Sigmoid colon (tissue), 7 donors: ENCODE measurements at places on chromosomes 11 and 22. TPM values are rescaled to one million over a fixed set of nuclear protein-coding genes. Genes with fewer than 3 reads are reported as not detected.

The PVALB gene
- not detected for total RNA-seq

The MYOD1 gene
- total RNA-seq, result not detected

The SAA4 gene
- total RNA-seq, result not detected

The GGTLC3 gene
- not detected for total RNA-seq

DNA sequence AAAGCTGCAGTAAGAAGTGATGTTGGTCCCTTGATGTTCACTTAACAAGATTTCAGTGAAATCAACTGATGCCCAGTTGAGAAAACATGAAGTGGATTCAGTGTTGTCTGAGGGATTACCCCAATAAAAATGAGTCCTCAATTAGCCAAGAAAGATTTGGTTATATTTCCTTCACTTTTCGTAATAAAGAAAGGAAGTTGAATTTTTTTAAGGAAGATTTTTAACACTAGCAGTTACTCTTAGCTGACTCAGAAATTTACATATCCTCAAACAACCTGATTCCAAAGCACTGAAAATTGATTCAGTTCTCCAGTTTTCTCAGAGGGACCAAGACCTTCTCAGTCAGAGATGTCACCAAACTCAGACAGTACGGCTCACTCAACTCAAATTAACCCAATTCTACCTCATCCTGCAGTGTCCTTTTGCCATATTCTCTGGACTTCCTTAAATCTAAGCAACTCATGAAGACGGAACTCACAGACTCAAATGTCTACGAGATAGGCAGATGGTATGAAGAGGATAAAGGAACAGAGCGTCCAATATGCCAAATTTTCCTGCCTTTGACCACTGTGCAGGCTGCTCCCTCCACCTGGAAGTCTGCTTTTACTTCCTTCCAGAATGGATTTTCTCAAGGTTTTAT is 22.8 kb downstream of the SLC5A4 start:
- DNase-seq, result no peak

GRCh38 chr11:12099132-12099873 is 11.1 kb upstream of the MICAL2 start:
- no peak for DNase-seq

GRCh38 chr22:45067731-45068130 is 57.9 kb upstream of the PHF21B start:
- DNase-seq, result no peak

DNA sequence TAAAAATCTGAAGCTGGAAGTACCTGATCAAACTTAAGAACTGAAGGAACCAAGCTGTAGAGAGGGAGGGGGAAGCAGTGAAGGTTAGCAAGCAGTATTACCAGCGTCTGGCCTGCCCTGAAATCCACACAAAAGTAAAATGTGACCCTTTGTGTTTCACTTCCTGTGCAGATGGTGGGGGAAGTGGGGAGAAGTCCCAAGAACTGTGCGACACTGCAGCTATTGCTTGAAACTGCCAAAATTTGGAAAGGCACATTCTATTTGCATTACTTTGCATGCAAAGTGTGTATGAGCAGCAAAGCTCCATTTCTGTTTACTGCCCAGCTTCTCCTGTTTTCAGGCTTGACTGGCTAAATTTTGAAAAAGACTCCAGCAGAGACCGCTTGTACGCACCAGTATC is 72.1 kb upstream of the BMAL1 start:
- DNase-seq, result no peak
